ENCODE measurements at places on chromosomes 7 and 10. TPM values are rescaled to one million over a fixed set of nuclear protein-coding genes. Genes with fewer than 3 reads are reported as not detected.

BRAF gene
- total RNA-seq, result 26.2 TPM

CFAP46 gene
- 2.2 TPM for total RNA-seq

ASAH2 gene
- total RNA-seq, result 2.3 TPM

CPA2 gene
- total RNA-seq, result not detected

Measured in smooth muscle cell of the umbilical artery (primary cell).